Left lung (tissue), 14 donors: ENCODE measurements at places on chromosomes 1 and 21. TPM values are rescaled to one million over a fixed set of nuclear protein-coding genes. Genes with fewer than 3 reads are reported as not detected.

- no peaks in the 10 kb centered on the region for H3K36me3 ChIP-seq
- peaks cover 11% of the 10 kb centered on the region for H3K4me1 ChIP-seq
- H3K27ac ChIP-seq: no peak overlapping the region
- H3K27me3 ChIP-seq: peaks cover 45% of the 10 kb centered on the region
- DNase-seq: no peak
These were observed 1.8 kb downstream of the PTPN14 start for GRCh38 chr1:214549604-214550003.

GRCh38 chr1:183487674-183488442 is 15.6 kb downstream of the SMG7 start:
- no peaks in the 10 kb centered on the region for H3K36me3 ChIP-seq
- no peak overlapping the region for H3K4me3 ChIP-seq
- peaks cover 45% of the 10 kb centered on the region for H3K4me1 ChIP-seq
- no peaks in the 10 kb centered on the region for H3K27me3 ChIP-seq

KCNJ9 gene
- total RNA-seq: not detected

DNA sequence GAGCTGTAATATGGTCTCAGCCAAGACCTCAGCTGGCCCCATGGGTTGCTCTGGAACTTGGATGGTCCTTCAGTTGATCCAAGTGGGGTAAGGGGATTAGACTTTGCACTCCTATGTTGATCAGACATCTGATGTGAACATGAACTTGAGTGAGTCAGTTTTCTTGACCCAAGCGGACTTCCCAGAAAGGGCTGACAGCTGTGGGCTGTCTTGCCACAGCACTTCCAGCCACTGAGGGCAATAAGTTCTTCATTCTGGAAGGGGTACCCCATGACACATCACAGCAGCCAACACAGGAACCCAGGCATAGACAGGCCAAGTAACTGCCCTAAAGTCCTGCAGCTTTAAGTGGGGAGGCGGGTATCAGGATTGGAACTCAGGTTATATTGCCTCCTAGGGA is 93.9 kb upstream of the USP24 start:
- H3K4me1 ChIP-seq: no peaks in the 10 kb centered on the region
- H3K27ac ChIP-seq: no peak overlapping the region
- no peaks in the 10 kb centered on the region for H3K36me3 ChIP-seq
- no peak overlapping the region for H3K4me3 ChIP-seq

KIF21B gene
- 7.9 TPM for total RNA-seq
